ENCODE measurements at places on chromosomes 4 and X. TPM values are rescaled to one million over a fixed set of nuclear protein-coding genes. Genes with fewer than 3 reads are reported as not detected.

PAGE2 gene
- not detected for total RNA-seq

MAGEA6 gene
- not detected for total RNA-seq

XAGE2 gene
- total RNA-seq, result not detected

ZNF630 gene
- total RNA-seq, result 0.25 TPM

TREX2 gene
- 0.94 TPM for total RNA-seq

DBET gene
- not detected for total RNA-seq

FUNDC1 gene
- total RNA-seq, result 10.9 TPM

OPN1MW gene
- not detected for total RNA-seq

NR0B1 gene
- total RNA-seq, result not detected

FABP2 gene
- not detected for total RNA-seq

PNMA3 gene
- total RNA-seq, result 1.0 TPM

RASL11B gene
- total RNA-seq, result 0.50 TPM

TRIM2 gene
- total RNA-seq, result 0.18 TPM

NKX3-2 gene
- total RNA-seq, result not detected

USP38 gene
- 23.5 TPM for total RNA-seq

CPEB2 gene
- total RNA-seq, result 12.3 TPM

AMER1 gene
- total RNA-seq, result 5.4 TPM

GRCh38 chr4:89000844-89001360 is 56.1 kb downstream of the FAM13A start:
- H3K27me3 ChIP-seq, result peaks cover 1% of the 10 kb centered on the region
- no peaks in the 10 kb centered on the region for H3K36me3 ChIP-seq
- H3K4me1 ChIP-seq, result peaks cover 2% of the 10 kb centered on the region

DNA sequence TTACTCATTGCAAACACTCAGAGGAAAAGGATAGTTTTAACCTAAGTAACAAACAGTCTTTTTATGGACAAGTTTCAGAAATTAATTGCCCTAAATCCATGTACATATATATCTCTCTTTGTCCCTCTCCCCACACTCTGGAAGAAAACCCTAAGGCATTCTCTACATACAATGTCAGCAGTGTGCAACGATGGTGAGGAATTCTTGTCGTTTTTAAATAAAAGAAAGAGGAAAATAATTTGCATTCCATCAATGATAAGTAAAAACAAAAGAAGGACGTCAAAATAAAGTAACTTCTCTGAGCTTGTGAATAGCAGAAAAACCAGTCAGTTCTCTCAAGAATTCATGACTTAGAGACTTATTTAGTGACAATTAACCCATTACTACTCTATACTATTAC is 550.5 kb upstream of the DIPK2B start:
- no peak overlapping the region for H3K4me3 ChIP-seq
- no peaks in the 10 kb centered on the region for H3K27me3 ChIP-seq
- peaks cover 46% of the 10 kb centered on the region for H3K36me3 ChIP-seq
- no peak overlapping the region for H3K27ac ChIP-seq

- DNase-seq, result no peak
- no peak overlapping the region for H3K27ac ChIP-seq
- H3K4me1 ChIP-seq, result no peaks in the 10 kb centered on the region
- H3K27me3 ChIP-seq, result peaks cover 23% of the 10 kb centered on the region
- no peak overlapping the region for H3K4me3 ChIP-seq
- H3K36me3 ChIP-seq, result no peaks in the 10 kb centered on the region
These were observed 5.4 kb downstream of the MEPE start for GRCh38 chr4:87838205-87838604.

DNA sequence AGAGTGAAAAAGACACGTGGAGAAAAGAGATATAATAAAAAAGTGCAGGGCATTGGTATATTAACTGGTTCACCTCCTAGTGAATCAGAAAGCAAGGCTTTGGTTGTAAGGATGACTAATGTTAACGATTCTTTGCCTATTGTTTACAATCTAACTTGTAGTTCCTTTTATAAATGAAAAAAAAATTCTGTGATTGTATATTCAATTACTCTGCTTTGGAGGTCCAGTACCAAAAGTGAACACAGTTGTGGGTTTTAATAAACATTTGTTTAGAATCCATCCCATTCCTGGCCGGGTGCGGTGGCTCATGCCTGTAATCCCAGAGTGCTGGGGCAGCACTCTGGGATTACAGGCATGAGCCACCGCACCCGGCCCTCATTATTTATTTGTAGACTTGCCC is 36.9 kb upstream of the PRSS12 start:
- no peak overlapping the region for H3K4me3 ChIP-seq
- no peaks in the 10 kb centered on the region for H3K36me3 ChIP-seq

DNA sequence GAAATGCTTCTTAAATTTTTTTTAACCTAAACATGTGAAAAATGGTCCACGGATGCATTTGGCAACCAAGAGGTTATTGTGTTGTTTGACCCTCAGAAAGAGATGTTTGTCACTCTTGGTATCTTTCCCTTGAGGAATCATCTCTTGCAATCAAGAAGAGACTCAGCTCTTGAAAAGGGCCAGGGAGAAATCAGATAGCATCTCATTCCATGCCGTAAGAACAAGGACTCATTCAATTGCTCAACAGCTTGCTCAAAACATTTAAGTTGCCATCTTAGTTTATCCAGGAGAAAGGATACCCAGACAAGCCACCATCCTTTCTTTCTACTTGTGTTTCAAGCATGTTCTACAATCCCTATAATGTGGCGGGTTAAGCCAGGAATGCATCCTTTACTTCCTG is 209.5 kb upstream of the LNX1 start:
- H3K27ac ChIP-seq, result no peak overlapping the region
- no peaks in the 10 kb centered on the region for H3K27me3 ChIP-seq
- H3K4me1 ChIP-seq, result no peaks in the 10 kb centered on the region
- H3K36me3 ChIP-seq, result no peaks in the 10 kb centered on the region

DNA sequence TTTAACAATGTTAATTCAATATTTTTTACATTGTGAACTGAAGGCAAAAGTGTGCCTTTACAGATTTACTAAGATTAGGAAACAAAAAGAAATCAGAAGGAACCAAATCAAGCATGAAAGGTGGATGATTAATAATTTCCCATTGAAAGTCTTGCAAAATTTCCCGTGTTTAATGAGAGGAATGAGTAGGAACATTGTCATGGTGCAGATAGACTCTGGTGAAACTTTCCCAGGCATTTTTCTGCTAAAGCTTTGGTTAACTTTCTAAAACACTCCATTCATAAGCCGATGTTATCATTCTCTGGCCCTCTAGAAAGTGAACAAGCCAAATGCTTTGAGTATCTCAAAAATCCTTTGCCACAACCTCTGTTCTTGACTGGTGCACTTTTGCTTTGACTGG is 1522.8 kb upstream of the PABPC4L start:
- no peak for DNase-seq
- no peaks in the 10 kb centered on the region for H3K27me3 ChIP-seq
- H3K36me3 ChIP-seq, result no peaks in the 10 kb centered on the region
- no peaks in the 10 kb centered on the region for H3K4me1 ChIP-seq
- no peak overlapping the region for H3K4me3 ChIP-seq

DNA sequence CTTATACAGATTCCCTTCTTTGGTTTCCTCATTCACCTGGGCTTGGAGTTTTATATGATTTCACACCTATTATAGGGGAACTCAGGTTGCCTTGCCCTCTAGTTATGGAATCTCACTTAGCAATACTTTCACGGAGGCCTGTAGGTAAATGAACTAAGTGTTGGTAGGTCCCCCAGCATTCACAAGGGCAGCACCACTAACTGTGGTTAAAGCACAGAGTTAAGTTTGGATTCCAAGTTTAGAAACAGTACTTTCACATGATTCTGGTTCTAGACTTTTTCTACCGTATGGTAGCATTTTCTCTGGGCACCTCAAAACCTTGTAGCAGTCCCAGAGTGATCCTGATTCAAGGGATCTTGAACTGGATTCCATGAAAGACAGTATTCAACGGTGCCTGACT is 46.4 kb downstream of the SH2D1A start:
- DNase-seq, result no peak
- peaks cover 17% of the 10 kb centered on the region for H3K36me3 ChIP-seq
- no peak overlapping the region for H3K27ac ChIP-seq
- peaks cover 36% of the 10 kb centered on the region for H3K4me1 ChIP-seq
- H3K27me3 ChIP-seq, result no peaks in the 10 kb centered on the region

GRCh38 chr4:30726090-30726675 is 6.0 kb downstream of the PCDH7 start:
- no peak overlapping the region for H3K27ac ChIP-seq
- no peak overlapping the region for H3K4me3 ChIP-seq
- no peaks in the 10 kb centered on the region for H3K36me3 ChIP-seq
- peaks cover 13% of the 10 kb centered on the region for H3K27me3 ChIP-seq
- DNase-seq, result no peak

GRCh38 chr4:6115342-6115741 is 85.0 kb downstream of the JAKMIP1 start:
- peaks cover 12% of the 10 kb centered on the region for H3K36me3 ChIP-seq
- no peak overlapping the region for H3K27ac ChIP-seq

DNA sequence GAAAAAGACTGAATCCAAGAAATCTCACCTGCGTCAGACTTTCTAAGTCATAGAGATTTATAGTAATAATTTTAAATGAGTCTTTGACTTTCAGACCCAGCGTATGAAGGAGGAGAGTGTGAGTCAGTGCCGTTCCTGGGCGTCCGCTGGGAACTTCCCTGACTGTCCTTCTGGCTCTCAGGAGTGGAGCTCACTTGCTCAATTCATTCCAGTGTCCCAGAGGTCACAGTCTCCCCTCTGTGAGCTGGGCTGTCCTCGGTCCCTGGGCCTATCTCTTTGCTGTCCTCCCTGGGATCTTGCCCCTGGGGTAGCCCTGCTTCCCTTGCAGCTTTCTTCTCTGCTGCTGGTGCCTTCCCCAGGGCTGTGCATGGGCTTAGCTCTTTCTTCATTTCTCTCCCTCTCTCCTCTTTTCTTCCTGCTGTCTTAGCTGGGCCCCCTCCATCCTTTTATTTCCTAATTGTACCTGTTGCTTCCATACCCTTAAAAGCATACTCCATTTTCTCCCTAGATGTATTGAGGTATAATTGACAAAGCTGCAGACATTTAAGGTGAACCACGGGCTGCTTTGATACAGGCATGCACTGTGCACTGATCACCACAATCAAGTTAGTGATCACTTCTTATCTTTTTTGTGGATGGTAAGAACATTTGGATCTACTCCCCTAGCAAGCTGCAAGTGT is 11.6 kb downstream of the SORBS2 start:
- no peaks in the 10 kb centered on the region for H3K36me3 ChIP-seq
- DNase-seq, result no peak
- no peaks in the 10 kb centered on the region for H3K27me3 ChIP-seq
- no peak overlapping the region for H3K4me3 ChIP-seq
- H3K4me1 ChIP-seq, result no peaks in the 10 kb centered on the region

DNA sequence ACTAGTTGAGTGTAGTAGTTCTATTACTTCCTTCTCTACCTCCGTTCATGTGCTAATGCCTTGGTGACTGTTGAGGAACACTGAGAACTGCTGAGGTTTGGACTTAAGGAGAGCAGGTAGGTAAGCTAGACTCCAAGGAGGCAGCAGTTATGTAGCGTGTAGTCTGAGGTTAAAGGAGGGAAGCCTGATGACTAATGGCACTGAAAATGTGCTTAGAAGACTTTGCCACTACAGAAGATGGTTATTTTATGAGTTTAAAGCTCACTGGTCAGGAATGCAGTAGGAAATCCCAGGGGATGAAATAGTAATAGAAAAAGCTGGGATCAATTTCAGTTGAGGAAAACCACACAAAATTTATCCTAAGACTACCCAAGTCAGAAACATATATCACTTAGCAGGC is 1077.3 kb downstream of the RAPGEF2 start:
- H3K4me1 ChIP-seq, result no peaks in the 10 kb centered on the region
- no peaks in the 10 kb centered on the region for H3K27me3 ChIP-seq
- no peak overlapping the region for H3K4me3 ChIP-seq
- DNase-seq, result no peak
- H3K27ac ChIP-seq, result no peak overlapping the region
- H3K36me3 ChIP-seq, result no peaks in the 10 kb centered on the region

GRCh38 chrX:120111611-120112010 is 4.1 kb downstream of the RHOXF1 start:
- no peaks in the 10 kb centered on the region for H3K27me3 ChIP-seq
- no peaks in the 10 kb centered on the region for H3K4me1 ChIP-seq
- H3K4me3 ChIP-seq, result no peak overlapping the region
- no peak overlapping the region for H3K27ac ChIP-seq
- DNase-seq, result no peak

DNA sequence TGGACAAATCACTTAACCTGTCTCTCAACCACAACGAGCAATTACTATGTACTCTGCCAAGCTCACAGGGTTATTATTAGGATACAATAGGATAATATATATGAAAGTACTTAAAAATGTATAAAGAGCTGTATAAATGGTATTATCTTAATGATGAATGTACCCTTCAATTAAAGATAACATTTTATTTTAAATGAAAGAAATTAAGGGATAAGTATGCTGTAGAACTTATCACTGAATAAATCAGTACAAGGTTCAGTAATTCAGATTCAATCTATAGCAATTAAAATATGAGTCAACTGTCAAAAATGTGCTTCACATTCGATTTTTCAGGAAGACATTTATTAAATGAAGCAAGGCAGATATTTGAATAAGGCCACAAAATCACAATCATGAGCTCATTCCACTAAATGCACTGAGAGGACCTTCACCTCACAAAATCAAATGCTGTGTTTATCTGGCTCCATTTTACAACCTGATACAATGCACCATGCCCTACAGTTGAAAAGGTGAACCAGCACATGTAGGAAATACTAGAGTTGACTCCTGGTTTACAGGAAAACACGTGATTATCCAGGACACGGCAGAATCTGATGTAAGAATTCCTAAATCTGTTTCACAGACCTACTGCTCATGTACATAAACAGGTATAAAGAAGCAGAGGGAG is 4.4 kb downstream of the LRCH2 start:
- peaks cover 9% of the 10 kb centered on the region for H3K27me3 ChIP-seq
- no peaks in the 10 kb centered on the region for H3K36me3 ChIP-seq

GRCh38 chr4:151524610-151525009 is 115.6 kb downstream of the FHIP1A start:
- H3K36me3 ChIP-seq, result no peaks in the 10 kb centered on the region
- DNase-seq, result no peak
- no peak overlapping the region for H3K4me3 ChIP-seq
- H3K27me3 ChIP-seq, result peaks cover 7% of the 10 kb centered on the region

GRCh38 chr4:85725721-85726170 is 250.8 kb downstream of the ARHGAP24 start:
- DNase-seq, result no peak
- H3K27ac ChIP-seq, result no peak overlapping the region
- H3K36me3 ChIP-seq, result no peaks in the 10 kb centered on the region
- no peaks in the 10 kb centered on the region for H3K4me1 ChIP-seq
- H3K27me3 ChIP-seq, result no peaks in the 10 kb centered on the region
- H3K4me3 ChIP-seq, result no peak overlapping the region

GRCh38 chr4:54099287-54099747 is 646 bp upstream of the GSX2 start:
- H3K4me1 ChIP-seq, result peaks cover 21% of the 10 kb centered on the region
- no peak overlapping the region for H3K4me3 ChIP-seq
- peaks cover 90% of the 10 kb centered on the region for H3K27me3 ChIP-seq
- H3K36me3 ChIP-seq, result no peaks in the 10 kb centered on the region

- DNase-seq, result no peak
- no peaks in the 10 kb centered on the region for H3K27me3 ChIP-seq
- H3K4me3 ChIP-seq, result no peak overlapping the region
- no peak overlapping the region for H3K27ac ChIP-seq
- no peaks in the 10 kb centered on the region for H3K36me3 ChIP-seq
- peaks cover 38% of the 10 kb centered on the region for H3K4me1 ChIP-seq
These were observed 50.7 kb downstream of the MAP7D3 start for GRCh38 chrX:136200466-136200865.

GRCh38 chr4:73732759-73733431 is 7.5 kb upstream of the CXCL8 start:
- no peak for DNase-seq
- H3K27ac ChIP-seq, result no peak overlapping the region
